Regular cardiac myocyte (primary cell): ENCODE measurements at places on chromosomes 3 and 15. TPM values are rescaled to one million over a fixed set of nuclear protein-coding genes. Genes with fewer than 3 reads are reported as not detected.

The FOXL2 gene
- under 0.01 and 0.19 TPM in 2 replicates for total RNA-seq

The STRIT1 gene
- total RNA-seq = not detected in 2 replicates

The HGD gene
- 1.7 and 2.5 TPM in 2 replicates for total RNA-seq

The LSMEM2 gene
- under 0.01 TPM in 1 of 2 replicates, not detected in the other for total RNA-seq

The CHRNA7 gene
- total RNA-seq = 0.19 and 0.28 TPM in 2 replicates

The LRRIQ4 gene
- 0.19 TPM in 1 of 2 replicates, not detected in the other for total RNA-seq

The COL6A5 gene
- total RNA-seq = not detected in 2 replicates

The LRRC2 gene
- 3.6 and 5.4 TPM in 2 replicates for total RNA-seq

The FAM107A gene
- not detected in 2 replicates for total RNA-seq

The ATP10A gene
- total RNA-seq = 5.6 and 13.0 TPM in 2 replicates

The MB21D2 gene
- total RNA-seq = 14.7 and 15.0 TPM in 2 replicates

The LARP6 gene
- total RNA-seq = 49.0 and 65.0 TPM in 2 replicates

The HHLA2 gene
- total RNA-seq = under 0.01 TPM in 1 of 2 replicates, not detected in the other

The RPL29 gene
- total RNA-seq = 1,134 and 1,150 TPM in 2 replicates

The NEK4 gene
- total RNA-seq = 17.8 and 24.7 TPM in 2 replicates

The ARF4 gene
- 205 and 276 TPM in 2 replicates for total RNA-seq

The GOLGA6A gene
- total RNA-seq = under 0.01 and 0.28 TPM in 2 replicates

The SERPINI2 gene
- total RNA-seq = not detected in 2 replicates

The TJP1 gene
- total RNA-seq = 40.6 and 56.7 TPM in 2 replicates

The UBE3A gene
- 100 and 118 TPM in 2 replicates for total RNA-seq

The MRPS11 gene
- 10.1 and 44.5 TPM in 2 replicates for total RNA-seq

The ZKSCAN7 gene
- total RNA-seq = 5.2 and 7.0 TPM in 2 replicates
